ENCODE measurements at places on chromosomes 3 and 15.

DNA sequence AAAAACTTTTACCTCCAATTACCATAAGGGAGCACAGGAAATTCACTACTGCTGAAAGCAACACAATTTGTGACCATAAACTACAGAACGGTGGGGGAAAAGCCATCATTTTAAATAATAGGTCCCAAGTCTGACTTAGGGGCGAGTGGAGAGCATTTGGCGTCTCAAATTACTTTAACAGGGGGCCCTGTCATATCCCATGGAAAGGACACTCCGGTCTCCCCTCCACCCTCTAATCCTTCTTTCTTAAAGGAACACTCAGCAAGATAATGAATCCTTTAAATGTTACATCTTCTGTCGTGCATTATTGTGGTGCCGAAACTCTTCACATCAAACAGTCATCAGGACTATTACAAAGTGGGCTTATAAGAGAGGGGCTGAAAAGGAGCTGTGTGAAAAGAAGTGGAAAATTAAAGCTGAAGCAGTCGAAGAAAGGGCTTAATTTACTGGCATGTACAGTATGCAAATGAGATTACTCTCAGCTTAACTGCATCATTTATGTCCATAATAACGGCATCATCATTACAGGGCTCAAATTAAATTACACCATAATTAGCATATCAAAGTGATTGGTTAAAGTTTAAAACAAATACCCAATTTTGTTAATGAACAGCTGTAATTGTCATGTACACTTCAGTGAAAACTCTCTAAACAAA is 342.2 kb downstream of the FOXP1 start:
- no peak for DNase-seq

DNA sequence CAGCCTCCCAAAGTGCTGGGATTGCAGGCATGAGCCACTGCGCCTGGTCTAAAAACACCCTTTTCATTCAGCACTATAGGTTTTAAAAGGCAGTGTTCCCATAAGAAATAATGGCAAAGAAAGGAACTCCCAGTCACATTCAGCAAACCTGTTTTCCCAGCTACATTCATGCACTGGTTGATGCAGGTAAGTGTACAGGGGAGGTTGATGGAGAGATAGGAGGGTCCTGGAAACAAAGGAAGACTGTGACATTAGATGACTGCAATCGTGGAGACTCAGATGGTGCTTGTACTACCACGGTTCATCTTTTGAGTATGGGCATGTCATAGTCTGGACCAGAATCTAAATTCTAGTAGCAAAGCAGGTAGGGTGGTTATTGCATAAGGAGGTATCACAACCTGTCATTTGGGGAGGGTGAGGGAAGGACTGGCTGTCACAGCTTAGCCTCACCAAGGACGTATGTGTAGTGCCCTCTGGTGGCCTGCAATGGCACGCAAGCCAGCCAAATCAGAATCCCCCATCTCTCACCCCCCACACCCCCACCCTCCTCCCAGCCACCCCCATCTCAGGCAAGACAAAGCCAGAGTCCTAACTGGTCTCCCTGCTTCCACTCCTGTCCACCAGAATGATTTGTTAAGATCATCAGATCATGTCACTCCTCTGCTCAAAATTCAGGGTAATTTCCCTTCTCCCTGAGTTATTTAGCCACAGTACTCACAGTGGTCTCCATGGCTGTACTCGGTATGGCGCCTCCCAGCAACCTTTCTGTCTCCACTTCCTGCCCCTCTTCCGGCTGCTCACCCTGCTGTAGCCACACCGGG is 28.8 kb upstream of the UBL7 start:
- no peak for DNase-seq

GRCh38 chr3:192826214-192827006 is 91.2 kb downstream of the MB21D2 start:
- no peak for DNase-seq

GRCh38 chr3:148791920-148792319 is 35.7 kb upstream of the CPB1 start:
- no peak for DNase-seq

- no peak for DNase-seq
Measured at GRCh38 chr15:72925661-72926060, 126.6 kb upstream of the NEO1 start.

All from astrocyte of the cerebellum (primary cell).